ENCODE measurements at places on chromosomes 11 and 22.

DNA sequence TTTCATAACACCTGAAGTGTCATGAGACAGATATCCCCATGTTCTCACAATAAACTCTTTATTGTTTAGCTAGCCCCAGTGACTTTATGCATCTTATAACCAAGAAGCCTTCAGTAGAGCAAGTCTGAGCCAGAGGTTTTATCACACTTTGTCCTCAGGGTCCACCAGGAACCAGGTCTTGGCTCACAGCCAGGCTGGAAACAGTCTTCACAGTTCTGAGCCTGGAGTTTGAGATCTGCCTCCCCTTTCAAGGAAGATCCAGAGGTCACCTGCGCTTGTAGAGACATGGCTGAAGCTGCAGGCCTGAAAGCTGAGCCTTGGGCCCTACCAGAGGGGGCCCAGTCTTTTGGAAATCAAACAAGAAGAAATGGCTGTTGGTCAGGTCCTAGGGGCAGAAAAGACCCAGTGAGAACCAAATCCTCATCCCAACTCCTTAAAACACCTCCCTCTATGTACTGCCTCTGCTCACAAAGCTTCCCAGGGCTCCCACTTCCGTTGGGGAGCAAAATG, 3.5 kb downstream of the RRP8 start:
- DNase-seq, result no peak

GRCh38 chr11:118045191-118045590, 31.7 kb upstream of the TMPRSS4 start:
- no peak for DNase-seq

DNA sequence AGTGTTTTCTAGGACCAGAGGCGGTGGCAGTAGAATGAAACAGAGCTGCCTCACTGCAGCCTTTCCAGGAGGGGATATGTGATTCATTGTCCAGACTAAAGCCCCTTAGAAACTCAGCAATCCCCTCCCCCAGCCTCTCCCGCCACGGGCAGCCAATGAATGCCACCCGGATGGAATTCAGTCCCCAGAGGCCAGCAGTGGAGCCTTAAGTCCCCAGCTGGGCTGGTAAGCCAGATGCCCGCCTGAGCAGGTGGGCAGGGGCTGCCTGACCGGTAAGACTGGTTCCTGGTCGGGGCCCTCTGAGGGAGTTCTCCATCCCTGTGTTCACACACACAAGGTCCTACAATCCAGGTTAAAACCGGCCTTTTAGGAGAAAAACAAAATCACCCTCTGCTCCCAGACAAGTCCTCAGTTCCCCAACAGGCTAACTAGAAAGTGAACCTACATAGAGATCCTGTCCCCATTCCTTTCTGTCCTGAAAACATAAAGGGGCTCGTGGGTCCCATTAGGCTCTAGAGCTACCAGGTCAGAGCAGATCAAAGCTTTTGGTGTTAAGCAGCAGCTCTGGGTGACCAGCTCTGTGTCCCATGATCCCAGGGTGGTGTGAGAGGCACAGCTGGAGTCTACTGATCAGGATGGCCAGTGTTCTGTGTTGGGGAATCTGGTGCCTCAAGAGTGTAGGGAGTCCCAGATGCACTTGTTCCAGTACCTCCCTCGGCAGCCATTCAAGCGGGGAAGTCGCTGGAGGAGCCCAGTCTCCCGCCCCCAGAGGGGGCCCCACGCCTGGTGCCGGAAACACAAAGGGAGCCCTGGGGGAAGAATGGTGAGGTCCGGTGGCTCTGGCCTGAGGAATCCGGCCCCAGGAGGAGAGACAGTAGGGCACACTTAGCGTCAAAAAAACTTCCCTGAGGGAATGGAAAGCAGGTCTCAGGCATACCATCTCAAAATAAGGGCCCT, 2.6 kb downstream of the PATZ1 start:
- no peak for DNase-seq

DNA sequence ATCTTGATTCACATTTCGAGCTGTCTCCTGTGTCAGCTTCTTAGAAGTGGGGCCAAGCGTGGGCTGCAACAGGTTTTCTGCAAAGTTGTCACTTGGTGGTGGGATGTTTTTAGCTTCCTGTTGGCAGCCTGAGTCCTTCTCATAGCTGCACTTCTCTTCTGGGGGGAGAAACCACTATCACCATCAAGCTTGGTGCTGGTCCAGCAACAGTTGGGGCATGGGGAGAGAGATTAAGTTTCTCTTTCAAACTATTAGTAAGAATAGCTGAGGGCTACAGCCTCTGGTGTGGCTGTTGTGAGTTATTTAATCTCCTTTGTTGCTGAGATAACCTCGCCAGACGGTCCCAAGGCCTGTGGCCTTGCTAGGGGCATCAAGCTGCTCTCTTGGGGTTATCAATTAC, 123.3 kb upstream of the CRYBB3 start:
- DNase-seq, result no peak

- DNase-seq, result no peak
These were observed 10.3 kb downstream of the VPS37C start for GRCh38 chr11:61150706-61151544.

Measured in HCT116 (cell line).